ENCODE measurements at places on chromosomes 3 and 15.
A peak's percentile ranks its signal among the peaks of the same experiment; 100 is the strongest.

- peak; percentile 56 for DNase-seq
Observed at GRCh38 chr15:42736793-42737528, at the start of gene CDAN1. Gene CDAN1 (minus strand): TSS chr15:42737128. CDS start chr15:42737102, 26 bp downstream.

- no peak for DNase-seq
Observed at GRCh38 chr3:60854791-60855190, 396.5 kb downstream of the FHIT start.

DNA sequence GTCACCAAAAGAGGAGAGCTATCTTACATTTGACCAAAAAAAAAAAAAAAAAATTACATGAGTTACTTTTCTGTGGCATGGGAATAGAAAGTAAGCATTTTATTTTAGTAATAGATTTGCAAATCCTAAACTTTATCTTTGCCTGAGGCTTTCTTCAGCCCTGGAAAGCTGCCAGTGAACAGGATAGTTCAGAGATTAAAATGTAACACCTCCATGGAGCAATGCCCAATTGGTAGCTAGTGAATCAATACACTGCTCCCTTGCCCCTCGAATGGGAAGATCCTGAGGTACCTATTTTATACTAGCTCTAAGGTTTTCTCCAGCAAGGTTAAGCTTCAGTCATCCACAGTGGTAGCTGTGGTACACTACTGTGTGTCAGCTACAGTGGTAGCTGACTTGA is 867.1 kb downstream of the NAALADL2 start:
- DNase-seq, result no peak

DNA sequence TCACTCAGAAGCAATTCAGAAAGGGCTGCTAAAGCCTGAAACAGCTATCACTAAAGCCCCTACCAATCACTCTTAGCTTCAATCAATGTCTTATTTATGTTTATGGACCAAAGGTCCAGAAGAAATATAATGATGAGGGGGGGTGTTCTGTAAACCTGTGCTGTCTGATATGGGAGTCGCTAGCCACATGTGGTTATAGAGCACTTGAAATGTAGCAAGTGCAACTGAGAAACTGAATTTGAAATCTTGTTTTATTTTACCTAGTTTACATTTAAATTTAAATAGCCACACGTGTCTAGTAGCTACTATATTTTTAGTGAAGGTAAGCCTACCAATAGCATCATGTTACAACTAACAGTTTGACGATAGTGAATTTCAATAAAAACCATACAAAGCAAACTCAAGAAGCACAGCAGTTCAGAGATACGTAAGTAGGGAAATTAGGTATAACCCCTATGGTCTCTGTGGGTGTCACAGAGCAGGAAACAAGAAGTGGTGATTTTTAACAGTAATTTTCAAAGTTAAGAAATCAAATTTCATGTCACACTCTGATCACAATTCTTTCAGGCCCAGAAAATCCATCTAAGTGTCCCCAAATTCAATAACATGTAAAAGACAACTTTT is 3.6 kb downstream of the POU1F1 start:
- no peak for DNase-seq

DNA sequence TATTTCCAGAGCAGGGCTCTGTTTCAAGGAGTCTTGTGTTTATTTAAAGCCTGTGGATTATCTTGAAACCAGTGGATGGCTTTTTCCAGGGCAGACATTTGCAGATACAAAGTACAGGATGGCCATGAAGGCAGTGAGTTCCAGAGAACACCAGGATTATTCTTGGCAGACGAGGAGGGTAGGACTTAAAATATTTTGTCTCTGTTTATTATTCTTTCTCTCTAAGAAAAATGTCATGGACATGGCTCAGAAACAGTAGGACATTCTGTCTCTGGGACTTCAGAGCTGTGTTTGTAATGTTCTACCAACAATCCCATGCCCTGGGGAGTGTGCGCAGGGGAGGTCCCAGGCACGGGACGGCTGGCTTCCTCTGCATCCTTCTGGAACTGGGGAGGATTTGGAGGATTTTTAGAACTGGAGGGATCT is 125.9 kb downstream of the ATP10A start:
- no peak for DNase-seq

DNA sequence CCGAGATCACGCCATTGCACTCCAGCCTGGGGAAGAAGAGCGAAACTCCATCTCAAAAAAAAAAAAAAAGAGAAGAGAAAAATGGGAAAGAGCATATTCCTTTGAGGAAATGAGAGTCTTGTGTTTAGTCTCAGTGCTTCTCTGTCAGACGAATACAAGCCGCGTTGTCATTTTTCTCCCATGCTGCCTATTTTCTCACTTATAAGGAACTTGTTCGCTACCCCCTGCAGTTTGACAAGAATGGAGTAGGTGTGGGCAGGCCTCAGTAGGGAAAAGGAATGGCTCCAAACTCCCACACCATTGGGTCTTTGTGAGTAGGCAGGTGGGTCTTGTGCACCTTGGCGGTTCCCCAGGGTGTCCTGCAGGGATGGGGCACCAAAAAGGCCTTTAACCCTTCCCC is 6.5 kb downstream of the GPR160 start:
- DNase-seq, result no peak

DNA sequence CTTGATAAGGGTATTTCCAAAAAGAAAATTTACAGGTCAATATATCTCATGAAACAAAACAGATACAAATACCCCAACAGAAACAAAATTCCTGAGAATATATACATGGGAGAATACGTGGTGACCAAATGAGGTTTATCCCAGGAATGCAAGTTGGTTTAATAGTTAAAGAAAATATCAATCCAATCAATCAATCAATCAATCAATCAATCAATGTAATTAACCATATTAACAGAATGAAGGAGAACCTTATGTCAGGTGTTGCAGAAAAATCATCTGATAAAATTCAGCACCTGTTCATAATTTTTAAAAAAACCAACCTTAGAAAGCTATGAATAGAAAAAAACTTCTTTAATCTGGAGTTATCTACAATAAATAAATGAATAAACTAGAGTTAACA is 35.9 kb downstream of the ITGA11 start:
- no peak for DNase-seq

GRCh38 chr3:176149567-176149966 is 1047.7 kb downstream of the TBL1XR1 start:
- DNase-seq, result no peak

DNA sequence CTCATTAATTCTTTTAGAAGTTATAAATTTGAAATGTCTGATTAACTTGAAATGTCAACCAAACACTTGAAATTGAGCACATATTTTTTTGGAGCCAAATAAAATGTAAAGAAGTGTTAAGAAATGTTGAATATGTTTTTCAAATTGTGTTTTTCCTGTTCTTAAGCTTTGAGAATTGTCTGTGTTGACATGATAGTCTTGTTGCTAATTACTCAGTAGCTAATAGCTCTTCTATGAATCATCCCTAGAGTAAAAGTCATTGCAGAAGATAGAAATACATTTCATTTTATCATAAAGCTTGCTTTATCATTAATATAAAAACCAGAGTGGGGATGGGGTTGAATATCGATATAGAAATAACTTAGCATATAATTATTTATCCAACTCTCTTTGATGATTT is 41.9 kb upstream of the ABHD10 start:
- DNase-seq, result no peak

DNA sequence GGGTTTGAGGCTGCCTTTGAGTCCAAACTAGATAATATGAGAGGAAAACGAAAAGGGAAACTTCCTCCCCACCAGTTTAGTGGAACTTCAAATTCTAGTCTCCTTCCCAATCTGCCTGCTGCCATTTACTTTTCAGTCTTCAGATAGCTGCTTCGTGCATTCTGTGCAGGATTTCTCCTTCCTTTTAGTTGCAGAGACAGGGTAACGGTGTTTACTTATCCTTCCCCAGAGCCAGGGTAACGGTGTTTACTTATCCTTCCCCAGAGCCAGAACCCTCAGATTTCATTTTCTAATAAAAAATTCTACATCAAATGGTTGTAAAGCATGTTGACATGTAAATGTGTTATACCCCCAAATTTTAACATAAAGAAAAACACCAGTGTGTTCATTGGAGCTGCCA is 282.6 kb downstream of the VPS13C start:
- no peak for DNase-seq

DNA sequence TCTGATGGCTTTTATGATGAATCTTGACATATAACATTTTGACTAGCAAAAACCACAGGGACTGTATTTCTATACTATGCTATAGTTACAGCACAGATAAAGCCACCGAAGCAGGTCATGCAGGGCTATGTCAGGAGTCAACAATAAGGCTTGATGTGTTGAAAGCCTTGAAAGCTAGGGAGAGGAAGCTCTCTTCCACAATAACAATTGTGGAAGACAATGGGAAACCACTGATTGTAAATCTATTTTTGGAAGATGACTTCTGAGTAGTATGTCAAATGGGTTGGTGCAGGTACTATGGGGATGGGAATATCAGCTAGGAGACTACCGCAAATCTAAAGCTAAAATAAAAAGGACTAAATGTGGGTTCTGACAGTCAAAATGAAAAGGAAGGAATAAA is 4.0 kb upstream of the AQR start:
- no peak for DNase-seq

DNA sequence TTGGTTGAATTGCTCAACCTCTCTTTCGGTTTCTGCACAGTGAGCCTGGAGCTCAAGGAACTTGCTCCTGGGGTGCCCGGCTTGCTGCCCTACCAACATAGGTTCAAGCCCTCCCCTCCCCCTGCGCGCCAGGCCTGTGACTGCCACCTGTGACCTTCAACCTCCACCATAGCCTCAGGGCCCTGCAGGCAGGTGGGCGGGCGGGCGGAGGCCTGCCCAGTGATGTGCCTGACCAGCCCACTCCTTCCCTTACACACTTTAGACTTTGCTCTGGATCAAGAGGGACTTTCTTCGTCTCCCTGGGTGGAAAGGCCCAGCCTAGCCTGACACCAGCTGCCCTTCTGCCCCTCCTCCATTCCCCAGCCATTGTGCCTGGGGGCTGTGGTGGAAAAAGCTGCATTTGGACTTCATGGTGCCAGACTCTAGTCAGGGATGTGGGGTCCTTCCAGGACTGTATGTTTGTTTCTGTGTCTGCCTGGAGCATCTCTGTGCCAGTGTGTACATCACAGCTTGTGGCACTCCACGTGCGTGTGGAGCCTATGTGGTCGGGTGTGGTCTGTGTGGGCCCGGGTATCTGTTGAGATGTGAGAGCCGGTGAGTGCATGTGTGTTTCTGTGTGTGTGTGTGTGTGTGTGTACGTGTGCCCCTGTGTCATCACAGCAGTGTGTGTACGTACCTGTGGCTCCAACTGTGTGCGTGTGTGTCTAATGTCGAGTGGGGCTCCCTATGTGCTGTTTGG is 9.5 kb downstream of the PRKCD start:
- no peak for DNase-seq

GRCh38 chr3:23869977-23870662 is 46.7 kb downstream of the NKIRAS1 start:
- DNase-seq, result no peak

DNA sequence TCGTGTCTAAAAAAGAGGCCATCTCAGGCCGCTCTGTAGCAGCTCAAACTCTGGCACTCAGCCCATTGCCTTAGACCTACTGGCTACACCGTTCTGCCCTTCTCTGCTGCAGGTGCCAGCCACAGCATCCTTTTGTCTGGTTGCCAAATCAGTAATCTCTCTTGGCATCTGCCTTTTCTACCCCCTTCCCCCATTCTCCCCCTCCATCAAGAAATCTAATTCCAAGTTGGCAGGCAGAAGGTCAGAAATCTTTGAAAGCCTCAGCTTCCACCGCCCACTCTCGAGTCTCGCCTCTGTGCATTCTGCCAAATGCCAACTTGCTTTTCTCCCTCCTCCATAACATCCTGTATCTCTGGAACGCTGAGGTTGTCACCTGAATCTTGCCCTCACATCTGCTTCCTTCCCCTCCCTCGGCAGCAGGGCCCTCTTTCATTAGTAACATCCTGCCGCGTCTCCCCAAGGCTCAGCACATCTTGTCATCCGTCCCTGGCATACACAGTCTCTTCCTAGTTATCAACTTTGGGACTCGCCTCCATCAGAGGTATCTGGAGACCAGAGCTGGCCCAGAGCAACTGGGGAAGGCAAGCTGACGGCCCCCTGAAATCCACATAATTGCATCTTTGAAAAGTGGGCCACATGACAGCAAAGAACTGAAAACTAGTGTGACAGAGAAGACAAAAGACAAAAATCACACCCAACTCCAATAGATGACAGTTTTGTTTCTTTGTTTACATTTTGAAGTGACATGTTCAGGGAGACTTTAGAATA is 312.0 kb upstream of the CCDC54 start:
- no peak for DNase-seq

DNA sequence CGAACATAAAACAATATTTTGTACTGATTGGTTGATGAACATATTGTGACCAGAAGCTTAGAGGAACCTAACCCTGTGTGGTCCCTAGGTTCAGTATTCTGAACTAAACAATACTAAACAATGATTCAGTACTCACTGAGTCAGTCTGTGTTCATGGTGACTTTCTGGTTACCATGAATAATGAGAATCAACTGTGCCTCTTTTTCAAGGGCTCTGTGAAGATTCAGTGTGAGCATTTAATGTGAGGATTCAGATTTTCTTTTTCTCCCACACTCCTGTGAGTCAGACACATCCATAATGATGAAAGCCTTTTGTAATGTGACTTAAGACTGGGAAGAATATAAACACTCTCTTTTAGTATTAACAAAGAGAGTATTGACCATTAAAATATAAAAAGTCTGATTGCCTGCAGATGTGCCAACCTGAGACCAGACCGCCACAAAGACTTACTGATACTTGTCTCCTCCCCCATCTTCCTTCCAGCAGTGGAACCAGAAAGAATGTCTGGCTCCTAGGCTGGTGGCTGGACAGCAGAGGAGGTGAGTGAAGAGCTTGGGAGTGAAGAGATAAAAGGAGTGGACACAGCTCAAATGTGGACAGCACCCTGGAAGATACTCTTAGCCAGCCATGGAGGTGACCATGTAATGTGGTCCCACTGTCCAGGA is 17.6 kb upstream of the ACTL6A start:
- no peak for DNase-seq
